NCI-H187 treated with DMSO at 0.1 percent for 48 hours (cell line): ENCODE measurements at places on chromosomes 1 and 21.
A peak's percentile ranks its signal among the peaks of the same experiment; 100 is the strongest.

DNA sequence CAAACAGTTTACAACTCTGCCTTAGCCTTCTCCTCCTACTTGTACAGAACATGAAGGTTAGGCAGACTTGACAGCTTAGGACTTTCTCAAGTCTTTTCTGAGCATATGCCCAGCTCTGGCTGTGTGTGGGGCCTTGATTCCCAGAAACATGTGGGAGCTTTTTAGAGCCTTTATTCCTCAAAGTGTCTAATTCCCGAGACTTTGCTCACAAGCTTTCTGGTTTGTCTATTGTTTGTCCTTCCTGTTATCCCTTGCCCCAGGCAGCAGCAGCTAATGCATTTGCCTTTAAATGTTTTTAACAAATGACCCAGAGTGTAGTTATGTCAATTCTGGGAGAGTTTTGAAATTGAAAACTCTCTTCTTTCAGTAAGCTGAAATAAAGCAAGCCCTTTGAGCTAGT, 29.2 kb downstream of the ST7L start:
- DNase-seq = no peak

DNA sequence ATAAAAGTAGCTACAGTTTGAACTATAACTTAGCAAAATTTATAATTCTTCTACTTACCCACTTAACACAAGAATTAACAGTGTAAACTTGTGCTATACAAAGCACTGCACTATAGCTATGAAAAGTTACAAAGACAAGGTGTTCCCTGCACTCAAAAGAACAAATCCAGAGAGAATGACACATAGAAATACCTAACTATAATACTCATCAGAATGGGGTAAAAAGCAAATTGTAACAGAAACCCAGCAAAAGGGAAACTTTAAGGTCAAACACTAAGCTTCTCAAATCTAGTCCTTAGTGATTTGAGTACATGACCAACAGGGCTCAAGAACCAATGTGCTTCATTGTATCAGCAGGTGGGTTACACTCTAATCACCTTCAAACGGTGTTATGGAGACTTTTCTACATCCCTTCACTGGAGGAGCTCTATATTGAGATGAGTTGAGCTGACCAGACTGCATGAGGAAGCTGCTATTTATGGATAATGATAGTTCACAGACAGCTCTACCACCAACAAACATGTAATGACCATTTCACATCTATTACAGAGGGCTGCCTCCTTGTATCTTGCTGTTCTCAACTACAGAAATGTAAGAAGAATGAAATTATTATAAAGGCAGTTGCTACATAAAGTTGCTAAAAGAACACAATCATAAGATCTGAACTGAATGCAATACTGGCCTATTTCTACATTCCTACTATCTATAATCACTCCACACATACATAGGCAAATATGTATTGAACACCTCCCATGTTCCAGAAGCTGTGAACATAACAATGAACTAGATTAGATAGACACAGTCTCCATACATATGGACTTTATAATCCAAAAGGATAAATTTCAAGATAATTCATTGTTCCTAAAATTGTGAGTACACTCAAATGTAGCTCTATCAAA, 47.6 kb downstream of the PIK3R3 start:
- DNase-seq = no peak

GRCh38 chr1:200376528-200376927, 33.3 kb downstream of the ZNF281 start:
- no peak for DNase-seq

DNA sequence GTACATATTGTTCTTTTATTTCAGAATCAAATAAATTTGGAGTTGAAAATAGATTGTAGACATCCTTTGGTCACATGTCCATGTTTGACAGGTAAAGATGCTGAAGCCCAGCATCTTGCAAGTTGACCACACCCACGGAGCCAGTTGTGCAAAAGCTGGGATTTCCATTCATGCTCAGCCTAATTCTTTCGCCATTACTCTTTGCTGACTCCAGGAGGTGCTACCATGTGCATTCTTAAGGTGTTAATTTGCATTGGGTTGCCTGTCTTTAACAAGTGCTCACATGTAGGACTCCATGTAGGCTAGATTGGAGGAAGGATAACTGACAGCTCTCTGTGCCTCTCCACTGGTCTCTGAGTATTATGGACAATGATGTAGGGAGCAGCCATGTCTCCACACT, 660.7 kb downstream of the LMO4 start:
- DNase-seq = no peak

DNA sequence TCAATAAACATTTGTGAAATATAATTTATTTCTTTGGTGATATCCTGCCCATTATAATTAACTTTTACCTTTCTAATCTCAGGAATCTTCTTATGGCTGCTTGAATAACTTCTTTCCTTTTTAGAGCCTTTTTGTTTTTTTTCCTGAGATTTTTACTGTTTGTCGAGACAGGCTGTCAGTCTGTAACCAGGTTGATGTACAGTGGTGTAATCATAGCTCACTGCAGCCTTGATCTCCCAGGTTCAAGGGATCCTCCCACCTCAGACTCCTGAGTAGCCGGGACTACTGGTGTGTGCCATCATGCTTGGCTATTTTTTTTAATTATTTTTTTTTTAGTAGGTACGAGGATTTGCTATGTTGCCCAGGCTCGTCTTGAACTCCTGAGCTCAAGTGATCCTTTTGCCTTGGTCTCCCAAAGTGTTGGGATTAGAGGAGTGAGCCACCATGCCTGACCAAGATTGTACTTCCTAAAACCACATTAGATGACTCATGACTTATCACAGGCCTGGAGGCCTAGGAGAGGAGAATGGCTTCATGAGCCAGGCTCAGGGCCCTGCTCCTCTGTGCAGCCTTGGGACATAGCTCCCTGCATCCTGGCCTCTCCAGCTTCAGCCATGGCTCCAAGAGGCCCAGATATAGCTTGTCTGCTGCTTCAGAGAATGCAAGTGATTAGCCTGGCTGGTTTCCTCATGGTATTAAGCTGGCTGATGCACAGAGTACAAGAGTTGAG, 48.6 kb downstream of the CTH start:
- no peak for DNase-seq

DNA sequence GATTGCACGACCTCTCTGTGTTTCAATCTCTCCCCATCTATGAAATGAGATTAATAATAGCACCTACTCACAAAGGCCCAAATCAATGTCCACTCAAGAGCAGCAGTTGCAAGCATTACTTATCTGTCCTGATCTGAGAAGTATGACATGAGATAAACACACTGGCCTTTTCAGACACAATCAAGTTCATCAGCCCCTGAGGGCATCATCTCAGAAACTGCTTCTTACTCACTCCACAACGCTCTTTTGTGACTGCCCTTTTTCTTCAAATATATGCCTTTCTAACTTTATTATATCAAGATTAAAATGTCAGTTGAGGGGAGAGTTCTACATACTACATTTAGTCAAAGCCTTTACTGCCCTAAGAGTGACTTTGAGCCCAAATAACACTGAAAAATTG, 371.9 kb upstream of the SPAG17 start:
- no peak for DNase-seq

DNA sequence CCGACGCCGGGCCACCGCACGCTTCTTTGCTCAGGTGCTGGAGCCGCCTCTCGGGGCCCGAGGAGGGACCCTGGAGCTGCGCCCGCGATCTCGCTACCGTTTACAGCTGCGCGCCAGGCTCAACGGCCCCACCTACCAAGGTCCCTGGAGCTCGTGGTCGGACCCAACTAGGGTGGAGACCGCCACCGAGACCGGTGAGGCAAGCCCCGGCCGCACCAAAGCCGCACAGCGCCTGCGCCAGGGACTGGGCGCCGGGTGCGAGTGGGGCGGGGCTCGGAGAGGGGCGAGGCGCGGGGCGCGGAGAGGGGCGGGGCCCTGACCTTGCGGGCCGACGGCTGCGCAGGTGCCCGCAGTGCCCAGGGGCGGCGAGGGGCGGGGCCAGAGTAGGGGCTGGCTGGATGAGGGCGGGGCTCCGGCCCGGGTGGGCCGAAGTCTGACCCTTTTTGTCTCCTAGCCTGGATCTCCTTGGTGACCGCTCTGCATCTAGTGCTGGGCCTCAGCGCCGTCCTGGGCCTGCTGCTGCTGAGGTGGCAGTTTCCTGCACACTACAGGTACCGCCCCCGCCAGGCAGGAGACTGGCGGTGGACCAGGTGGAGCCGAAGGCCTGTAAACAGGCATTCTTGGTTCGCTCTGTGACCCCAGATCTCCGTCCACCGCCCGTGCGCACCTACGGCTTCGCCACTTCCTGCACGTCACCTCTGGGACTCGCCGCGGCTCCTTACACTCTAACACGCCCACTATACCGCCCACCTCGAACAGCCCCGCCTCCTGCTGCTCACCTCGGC, 9.8 kb upstream of the CDC20 start:
- DNase-seq = peak; percentile 23

GRCh38 chr1:154809436-154810413, 60.4 kb downstream of the KCNN3 start:
- no peak for DNase-seq

GRCh38 chr1:209647156-209647555, 5.1 kb downstream of the LAMB3 start:
- no peak for DNase-seq

DNA sequence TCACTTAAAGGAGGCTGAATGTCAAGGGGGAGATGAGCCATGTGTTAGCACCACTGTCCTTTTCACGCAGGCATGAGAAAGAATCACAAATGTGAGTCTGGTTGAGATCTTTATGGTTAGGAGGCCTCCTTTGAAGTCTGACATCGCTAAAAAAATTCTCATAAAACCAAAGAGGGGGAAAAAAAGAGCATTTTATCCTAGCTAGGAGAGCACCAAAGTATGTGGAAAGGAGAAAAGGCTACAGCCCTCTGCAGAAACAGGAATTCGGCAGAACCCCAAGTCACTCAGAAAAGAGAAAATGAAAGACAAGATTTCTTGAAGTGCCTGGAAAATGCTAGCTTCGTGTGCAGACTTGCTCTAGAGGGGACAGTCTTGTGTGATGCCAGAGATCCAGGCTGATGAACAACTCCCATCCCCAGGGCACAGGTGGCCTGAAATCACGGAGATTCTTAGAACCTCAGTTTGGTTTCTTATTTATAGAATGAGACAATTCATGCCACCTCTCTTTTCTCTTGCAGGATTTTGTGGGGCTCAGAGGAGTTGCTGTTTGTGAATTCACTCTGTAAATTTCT, 61.5 kb downstream of the RUNX1 start:
- DNase-seq = no peak

DNA sequence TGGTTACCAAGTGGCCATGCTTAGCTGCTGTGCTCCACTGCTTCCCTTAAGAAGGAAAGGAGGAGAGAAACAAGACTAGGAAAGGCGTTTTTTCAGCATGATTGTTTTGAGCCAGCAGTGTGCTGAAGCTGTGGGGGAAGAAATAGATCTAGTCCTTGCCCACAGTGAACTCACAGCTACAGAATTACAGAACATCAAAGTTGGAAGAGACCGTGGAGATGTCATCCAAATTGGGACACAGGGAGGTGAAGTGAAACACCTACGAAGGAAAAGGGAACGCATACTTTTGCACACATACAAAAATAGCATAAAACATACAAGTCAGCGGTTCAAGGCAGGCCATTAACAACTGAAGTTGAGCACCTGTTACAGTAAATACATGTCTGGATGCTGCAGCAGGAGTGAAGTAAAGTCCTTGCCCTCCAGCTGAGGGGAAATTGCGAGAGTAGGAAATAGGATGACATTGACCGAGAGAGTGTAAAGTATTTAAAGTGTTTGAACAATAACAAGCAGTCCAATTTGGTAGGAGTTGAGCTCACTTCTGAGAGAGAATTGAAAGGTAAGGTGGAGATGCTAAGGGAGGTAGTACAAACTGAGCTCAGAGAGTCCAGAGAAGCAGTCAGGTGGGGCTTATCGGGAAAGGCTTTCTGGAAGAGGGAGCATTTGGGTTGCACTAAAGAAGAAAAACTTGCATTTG, 55.1 kb downstream of the KIRREL1 start:
- DNase-seq = no peak

DNA sequence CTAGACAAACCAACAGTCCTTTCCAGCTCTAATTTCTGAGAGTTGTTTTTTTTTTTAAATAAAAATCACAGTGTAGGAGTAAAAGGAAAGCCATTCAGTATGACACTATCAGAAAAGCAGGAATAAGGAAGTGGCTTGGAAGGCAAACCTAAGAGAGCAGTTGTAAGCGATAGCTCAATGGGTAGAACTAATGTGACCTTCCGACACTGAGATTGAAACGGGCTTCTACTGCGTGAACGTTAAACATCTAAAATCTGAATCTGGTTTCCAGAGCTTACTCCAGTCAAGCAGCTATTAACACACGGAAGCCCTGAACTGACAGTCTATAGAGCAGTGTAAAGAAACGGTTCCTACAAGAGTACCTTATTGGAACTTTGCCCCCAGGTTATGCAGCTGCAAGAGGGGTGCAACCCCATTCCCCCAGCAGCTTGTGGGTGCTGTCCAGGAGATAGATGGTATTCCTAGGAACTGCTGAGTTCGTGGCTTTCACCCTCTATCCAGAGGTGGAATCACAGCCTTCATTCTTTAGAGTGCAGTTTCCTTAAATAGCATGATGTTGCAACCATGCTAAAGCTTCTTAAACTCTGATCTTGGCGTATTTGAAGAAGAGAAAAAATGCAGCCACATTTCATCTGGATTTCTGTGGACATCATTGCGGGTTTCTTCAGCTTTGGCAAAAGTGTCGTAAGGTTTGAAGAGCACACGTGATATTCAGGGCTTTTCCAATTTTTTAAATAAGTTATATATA, 3.3 kb upstream of the IRF2BP2 start:
- no peak for DNase-seq

GRCh38 chr1:197677313-197677712, 98.0 kb downstream of the DENND1B start:
- no peak for DNase-seq

DNA sequence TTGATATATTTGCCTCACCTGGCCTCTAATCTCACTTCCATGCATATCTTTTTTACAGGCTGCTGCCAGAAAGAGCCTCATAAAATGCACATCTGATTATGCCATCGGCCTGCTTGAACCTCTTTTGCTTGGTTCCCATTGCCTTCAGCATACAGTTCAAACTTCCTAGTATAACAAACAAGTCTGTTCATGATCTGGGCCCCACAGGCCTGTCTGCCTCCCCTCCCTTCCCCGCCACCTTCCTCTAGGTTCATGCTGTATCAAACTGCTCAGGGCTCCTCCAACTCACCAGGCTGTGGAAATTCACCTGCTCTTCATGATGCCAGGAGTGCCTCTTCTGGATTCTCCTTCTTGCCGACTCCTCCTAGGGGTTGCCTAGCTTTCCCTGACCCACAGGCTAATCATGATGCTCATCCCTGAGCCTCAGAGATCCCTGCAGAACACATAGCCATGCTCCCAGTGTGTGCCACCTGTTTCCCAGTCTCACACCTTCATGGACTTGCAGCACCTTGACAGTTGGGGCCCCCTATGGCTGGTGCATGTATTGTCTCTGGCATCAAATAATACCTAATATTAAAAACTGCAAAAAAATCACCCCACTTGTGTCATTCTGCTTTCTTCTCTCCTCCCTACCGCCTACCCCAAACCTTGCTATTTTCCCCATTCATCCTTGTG, 33.7 kb upstream of the CD2 start:
- DNase-seq = no peak
